ENCODE measurements at places on chromosomes 3 and 15.

DNA sequence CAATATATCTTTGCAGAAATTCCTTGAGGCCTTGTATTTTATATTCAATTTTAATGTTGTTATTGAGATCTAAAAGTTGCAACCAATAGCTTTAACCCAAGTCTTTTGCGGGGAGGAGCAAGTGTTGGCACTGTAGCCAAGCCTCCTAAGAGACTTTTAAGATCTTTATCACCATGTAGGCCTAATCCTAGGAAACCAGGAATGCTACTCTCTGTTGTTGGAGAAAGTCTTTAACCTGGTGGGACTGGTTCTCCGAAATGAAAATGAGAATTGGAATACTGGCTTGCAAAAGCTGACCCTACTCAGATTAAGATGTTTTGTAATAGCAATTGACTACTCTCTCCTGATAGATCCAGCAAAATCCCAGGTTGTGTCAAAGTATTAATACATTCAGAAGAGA lies 25.8 kb downstream of the SHC4 start:
- H3K4me1 ChIP-seq, result peaks cover 76% of the 10 kb centered on the region
- no peak overlapping the region for H3K4me3 ChIP-seq
- peak overlapping the region; percentile 96 for H3K27ac ChIP-seq

GRCh38 chr3:112761062-112761638 lies 85.5 kb downstream of the CD200R1L start:
- no peak overlapping the region for H3K4me3 ChIP-seq
- H3K4me1 ChIP-seq, result peaks cover 21% of the 10 kb centered on the region
- DNase-seq, result no peak

GRCh38 chr3:64977308-64978100 lies 289.7 kb upstream of the ADAMTS9 start:
- H3K4me3 ChIP-seq, result no peak overlapping the region
- no peaks in the 10 kb centered on the region for H3K27me3 ChIP-seq
- no peak overlapping the region for H3K27ac ChIP-seq
- no peaks in the 10 kb centered on the region for H3K4me1 ChIP-seq
- DNase-seq, result no peak

GRCh38 chr3:177703788-177704187 lies 506.5 kb upstream of the TBL1XR1 start:
- no peak for DNase-seq
- peaks cover 8% of the 10 kb centered on the region for H3K4me1 ChIP-seq
- H3K36me3 ChIP-seq, result no peaks in the 10 kb centered on the region
- peaks cover 4% of the 10 kb centered on the region for H3K27me3 ChIP-seq
- no peak overlapping the region for H3K4me3 ChIP-seq

DNA sequence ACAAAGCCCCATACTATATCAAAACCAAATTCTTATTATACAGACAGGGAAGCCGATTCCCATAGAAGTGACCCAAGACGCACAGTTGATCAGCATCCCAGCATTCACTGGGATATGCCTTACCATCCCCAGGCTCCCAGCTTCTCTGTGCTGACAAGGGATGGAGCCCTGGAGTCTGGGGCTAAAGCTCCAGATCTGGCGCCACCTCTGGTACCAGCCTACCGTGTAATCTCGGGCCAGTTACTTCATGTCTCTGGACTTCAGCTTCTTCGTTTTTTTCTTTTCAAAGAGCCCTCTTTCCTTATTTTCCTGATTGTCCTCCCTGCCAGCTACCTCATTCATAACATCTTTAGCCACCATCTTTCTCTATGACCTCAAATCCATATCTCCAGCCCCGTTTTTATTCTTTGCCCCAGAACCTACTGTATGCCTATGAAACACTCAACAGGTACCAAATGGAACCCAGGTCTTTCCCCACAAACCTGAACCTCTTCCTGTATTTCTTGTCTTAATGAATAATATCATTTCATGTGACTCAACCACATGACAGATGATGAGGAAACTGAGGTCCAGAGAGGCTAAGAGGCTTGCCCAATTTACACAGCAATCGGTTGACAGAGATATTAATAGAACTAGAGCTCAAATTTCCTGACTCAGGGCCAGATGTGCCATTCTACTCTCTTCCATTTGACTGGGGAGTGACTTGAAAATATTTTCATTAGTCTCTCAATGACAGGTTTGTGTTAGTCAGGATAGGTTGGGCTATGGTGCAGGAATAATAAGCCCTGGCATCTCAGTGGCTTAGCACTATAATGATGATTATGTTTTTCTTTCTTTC lies 85.4 kb upstream of the TLE3 start:
- DNase-seq, result no peak
- H3K36me3 ChIP-seq, result no peaks in the 10 kb centered on the region
- peaks cover 43% of the 10 kb centered on the region for H3K27me3 ChIP-seq

DNA sequence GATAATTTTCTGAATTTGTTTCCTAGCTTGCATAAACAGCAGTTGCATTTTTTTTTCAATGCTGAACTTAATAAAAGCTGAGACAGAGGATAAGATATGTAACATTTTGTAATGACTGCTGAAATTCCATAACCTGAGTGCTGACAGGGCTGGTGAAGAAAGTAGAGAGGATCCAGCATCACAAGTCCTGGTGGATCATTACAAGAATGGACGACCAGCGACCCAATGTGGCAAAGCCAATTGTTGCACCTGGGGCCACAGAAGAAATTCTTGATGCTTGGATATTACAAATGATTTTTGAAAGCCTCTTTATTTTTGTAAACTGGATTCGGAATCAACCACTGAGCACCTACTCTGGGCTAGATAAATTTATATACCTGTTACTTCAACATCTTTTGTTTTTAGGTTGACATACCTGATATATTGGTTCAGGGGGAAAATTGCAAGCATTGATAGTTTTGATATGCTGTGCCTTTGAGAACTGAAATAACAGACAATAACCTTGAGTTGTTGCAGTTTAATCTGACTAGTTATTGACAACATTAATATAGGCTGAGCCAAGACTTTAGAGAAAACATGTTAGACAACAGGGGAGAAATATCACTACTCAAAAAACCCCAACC lies 3.9 kb upstream of the ACTL6A start:
- H3K4me1 ChIP-seq, result peaks cover 10% of the 10 kb centered on the region
- peak; percentile 69 for DNase-seq
- no peaks in the 10 kb centered on the region for H3K27me3 ChIP-seq

DNA sequence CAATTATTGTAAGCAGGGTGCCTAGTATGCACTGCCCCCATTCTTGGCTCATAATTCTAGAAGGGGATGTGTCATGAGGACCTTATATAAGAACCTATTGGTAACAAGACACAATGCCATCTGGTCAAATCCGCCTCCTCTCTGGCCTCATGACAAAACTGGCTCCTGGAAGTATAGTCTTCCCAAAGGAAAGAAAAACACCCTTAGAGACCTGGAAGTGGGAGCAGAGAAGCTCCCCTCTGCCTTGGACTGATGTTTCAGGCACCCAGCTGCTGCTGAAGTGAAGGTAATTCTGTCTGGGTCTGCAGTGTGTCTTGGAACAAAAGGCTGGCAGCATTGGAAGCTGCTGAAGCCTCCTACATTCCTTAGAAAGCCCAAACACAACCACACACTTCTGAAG lies 107.2 kb upstream of the CLSTN2 start:
- no peaks in the 10 kb centered on the region for H3K36me3 ChIP-seq
- no peak overlapping the region for H3K4me3 ChIP-seq
- no peak for DNase-seq

DNA sequence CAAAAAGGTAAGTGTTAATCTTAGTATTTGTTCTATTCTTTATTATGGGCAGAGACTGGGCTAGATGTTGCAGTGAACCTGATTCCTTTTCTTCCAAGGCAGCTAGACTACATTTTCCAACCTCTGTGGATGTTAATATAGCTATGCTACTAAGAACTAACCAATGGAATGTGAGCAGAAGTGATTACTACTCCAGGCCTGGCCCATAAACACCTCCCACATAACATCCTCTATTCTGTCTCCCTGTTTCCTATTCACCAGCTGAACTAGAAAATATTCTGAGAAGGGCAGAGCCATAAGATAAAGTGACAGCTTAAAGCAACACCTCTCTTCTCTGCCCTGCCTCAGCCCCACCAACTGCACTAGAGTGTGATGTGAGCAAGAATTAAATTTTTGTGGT lies 29.4 kb downstream of the CD200R1L start:
- H3K27ac ChIP-seq, result no peak overlapping the region
- H3K4me1 ChIP-seq, result peaks cover 55% of the 10 kb centered on the region
- DNase-seq, result no peak
- no peaks in the 10 kb centered on the region for H3K36me3 ChIP-seq
- no peak overlapping the region for H3K4me3 ChIP-seq
- no peaks in the 10 kb centered on the region for H3K27me3 ChIP-seq

DNA sequence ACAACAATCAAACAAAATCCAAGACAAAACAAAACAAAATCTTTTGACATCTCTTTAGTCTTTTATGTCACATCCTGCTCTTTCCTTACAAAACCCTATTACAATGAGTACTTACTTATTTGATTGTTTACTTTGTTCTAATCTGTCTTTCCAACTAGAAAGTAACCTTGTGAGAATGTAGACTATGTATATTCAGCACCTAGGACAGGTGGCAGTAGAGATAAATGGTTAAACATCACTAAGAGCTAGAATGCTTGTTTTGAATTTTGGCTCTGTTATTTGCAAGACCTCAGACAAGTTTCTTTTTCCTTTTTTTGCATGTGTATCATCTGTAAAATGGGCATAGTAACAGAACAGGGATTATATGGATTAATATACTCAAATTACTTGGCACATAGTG lies 33.1 kb upstream of the NAALADL2 start:
- no peak overlapping the region for H3K27ac ChIP-seq
- H3K4me1 ChIP-seq, result no peaks in the 10 kb centered on the region
- H3K36me3 ChIP-seq, result no peaks in the 10 kb centered on the region
- H3K27me3 ChIP-seq, result no peaks in the 10 kb centered on the region
- no peak for DNase-seq

DNA sequence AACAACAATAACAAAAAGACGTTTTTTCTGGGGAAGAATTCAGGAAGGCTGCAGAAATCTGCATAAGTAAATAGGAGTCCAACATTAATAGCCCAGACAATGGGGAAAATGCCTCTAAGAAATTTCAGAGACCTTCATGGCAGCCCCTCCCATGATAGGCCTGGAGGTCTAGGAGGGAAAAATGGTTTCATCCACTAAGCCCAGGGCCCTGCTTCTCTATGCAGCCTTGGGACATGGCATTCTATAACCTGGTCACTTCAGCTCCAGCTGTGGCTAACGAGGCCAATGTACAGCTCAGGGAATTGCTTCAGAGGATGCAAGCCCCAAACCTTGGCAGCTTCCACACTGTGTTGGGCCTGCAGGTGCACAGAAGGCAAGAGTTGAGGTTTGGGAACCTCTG lies 125.6 kb upstream of the GMNC start:
- peaks cover 7% of the 10 kb centered on the region for H3K36me3 ChIP-seq
- no peak for DNase-seq
- H3K27ac ChIP-seq, result no peak overlapping the region

DNA sequence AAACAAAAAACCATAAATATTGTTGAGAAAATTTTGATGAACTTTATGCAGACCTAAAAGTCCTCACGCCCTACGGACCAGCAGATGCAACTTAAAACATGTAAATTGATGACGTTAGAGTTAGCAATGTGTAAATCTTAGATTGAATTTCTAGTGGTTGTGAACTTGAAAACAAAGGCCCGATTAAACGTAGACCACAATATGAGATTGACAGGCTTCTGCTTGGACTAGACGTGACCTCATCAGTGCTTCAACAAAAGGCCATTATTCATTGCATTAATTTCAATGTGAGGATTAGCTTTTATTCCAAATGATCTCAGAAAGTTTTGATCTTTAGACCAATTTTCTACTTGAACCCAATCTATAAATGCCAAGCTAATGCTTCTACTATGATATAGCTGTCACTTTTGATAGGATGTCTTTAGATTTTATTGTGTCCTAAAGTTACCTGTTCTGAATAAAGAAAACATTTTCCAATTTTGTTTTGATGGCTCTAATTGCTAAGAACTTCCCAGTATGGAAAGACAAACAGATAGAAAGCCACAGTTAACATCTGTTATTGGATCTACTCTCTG lies 55.4 kb upstream of the SPPL2A start:
- no peak for DNase-seq
- H3K4me3 ChIP-seq, result no peak overlapping the region
- peaks cover 14% of the 10 kb centered on the region for H3K4me1 ChIP-seq
- no peaks in the 10 kb centered on the region for H3K36me3 ChIP-seq
- no peak overlapping the region for H3K27ac ChIP-seq

DNA sequence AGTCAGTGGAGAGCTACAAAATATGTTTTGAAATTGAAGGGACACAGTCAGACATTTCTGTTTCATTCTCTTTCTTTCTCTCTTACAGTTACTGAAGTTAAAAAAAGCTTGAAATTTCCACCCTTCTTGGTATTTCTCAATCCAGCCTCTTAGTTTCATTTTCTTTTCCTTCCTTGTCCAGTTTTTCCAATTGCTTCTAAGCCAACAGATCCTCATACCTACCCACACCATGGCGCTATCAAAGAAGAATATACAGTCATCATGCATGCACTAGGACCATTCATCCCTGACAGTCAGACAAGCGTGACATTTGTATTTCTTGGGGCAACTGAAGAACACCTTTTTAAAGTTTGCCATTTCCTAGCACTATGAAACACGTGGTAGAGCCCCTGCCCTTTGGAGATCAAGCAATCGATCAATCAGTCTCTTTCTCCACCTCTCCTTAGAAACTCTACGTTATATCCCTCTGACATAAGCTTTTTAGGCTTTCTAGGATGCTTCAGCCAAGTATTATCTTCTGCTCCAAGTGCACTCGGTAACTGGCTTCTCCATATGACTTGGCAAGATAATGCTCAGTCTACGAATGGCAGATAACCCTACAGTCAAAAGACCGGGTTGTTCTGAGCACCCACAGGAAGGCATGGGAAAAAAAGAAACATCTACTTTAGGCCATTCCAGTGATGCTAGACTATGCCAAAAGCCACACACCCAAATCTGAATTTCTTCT lies 65.4 kb downstream of the FBN1 start:
- H3K4me1 ChIP-seq, result peaks cover 94% of the 10 kb centered on the region
- peak overlapping the region; percentile 63 for H3K27ac ChIP-seq
- H3K36me3 ChIP-seq, result peaks cover 94% of the 10 kb centered on the region
- no peak for DNase-seq
- peaks cover 2% of the 10 kb centered on the region for H3K27me3 ChIP-seq

- no peaks in the 10 kb centered on the region for H3K36me3 ChIP-seq
- no peak overlapping the region for H3K4me3 ChIP-seq
- H3K27ac ChIP-seq, result no peak overlapping the region
- DNase-seq, result no peak
- no peaks in the 10 kb centered on the region for H3K4me1 ChIP-seq
Measured at GRCh38 chr3:53506763-53507145, 12.3 kb downstream of the CACNA1D start.

GRCh38 chr15:57198654-57199291 lies 177.5 kb upstream of the CGNL1 start:
- H3K27ac ChIP-seq, result no peak overlapping the region
- H3K27me3 ChIP-seq, result no peaks in the 10 kb centered on the region
- peaks cover 19% of the 10 kb centered on the region for H3K36me3 ChIP-seq

- no peaks in the 10 kb centered on the region for H3K36me3 ChIP-seq
- no peak overlapping the region for H3K4me3 ChIP-seq
- no peak for DNase-seq
Measured at GRCh38 chr15:42042602-42043400, 22.0 kb upstream of the PLA2G4E start.
